ENCODE measurements at places on chromosomes 6 and 20. TPM values are rescaled to one million over a fixed set of nuclear protein-coding genes. Genes with fewer than 3 reads are reported as not detected.

The OR2J1 gene
- not detected for total RNA-seq

- no peak for DNase-seq
- no peaks in the 10 kb centered on the region for H3K36me3 ChIP-seq
- H3K27ac ChIP-seq = no peak overlapping the region
- H3K4me1 ChIP-seq = no peaks in the 10 kb centered on the region
- H3K4me3 ChIP-seq = no peak overlapping the region
Observed at GRCh38 chr6:167165858-167166471, 8.2 kb upstream of the GPR31 start.

The TGM2 gene
- 0.07 TPM for total RNA-seq

GRCh38 chr6:127279815-127280214 lies 13.2 kb downstream of the RNF146 start:
- H3K36me3 ChIP-seq = peaks cover 20% of the 10 kb centered on the region
- no peaks in the 10 kb centered on the region for H3K27me3 ChIP-seq
- H3K4me1 ChIP-seq = peaks cover 1% of the 10 kb centered on the region
- no peak overlapping the region for H3K27ac ChIP-seq
- no peak overlapping the region for H3K4me3 ChIP-seq

The INSM1 gene
- not detected for total RNA-seq

The NR2E1 gene
- total RNA-seq = not detected

The SNAI1 gene
- not detected for total RNA-seq

The DDR1 gene
- total RNA-seq = 5.6 TPM

DNA sequence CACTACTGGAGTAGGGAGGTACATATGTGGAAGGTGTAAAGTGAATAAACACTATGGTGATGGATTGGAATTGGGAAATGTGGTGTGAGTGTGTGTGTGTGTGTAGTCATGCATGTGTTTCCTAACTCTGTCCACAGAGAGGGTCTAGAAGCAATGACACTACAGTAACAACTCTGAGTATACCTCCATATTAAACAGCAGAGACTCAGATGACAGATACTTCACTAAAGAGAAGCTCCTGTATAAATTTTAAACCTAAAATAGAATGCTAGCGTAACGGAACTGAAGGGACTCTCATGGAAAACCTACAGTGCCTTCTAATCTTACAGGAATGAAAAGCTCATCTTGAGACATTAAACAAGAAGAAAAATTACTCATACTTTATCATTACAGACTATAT lies 150.5 kb downstream of the SLC16A10 start:
- no peak overlapping the region for H3K4me3 ChIP-seq
- H3K27me3 ChIP-seq = no peaks in the 10 kb centered on the region
- no peaks in the 10 kb centered on the region for H3K36me3 ChIP-seq
- no peak overlapping the region for H3K27ac ChIP-seq
- H3K4me1 ChIP-seq = no peaks in the 10 kb centered on the region

DNA sequence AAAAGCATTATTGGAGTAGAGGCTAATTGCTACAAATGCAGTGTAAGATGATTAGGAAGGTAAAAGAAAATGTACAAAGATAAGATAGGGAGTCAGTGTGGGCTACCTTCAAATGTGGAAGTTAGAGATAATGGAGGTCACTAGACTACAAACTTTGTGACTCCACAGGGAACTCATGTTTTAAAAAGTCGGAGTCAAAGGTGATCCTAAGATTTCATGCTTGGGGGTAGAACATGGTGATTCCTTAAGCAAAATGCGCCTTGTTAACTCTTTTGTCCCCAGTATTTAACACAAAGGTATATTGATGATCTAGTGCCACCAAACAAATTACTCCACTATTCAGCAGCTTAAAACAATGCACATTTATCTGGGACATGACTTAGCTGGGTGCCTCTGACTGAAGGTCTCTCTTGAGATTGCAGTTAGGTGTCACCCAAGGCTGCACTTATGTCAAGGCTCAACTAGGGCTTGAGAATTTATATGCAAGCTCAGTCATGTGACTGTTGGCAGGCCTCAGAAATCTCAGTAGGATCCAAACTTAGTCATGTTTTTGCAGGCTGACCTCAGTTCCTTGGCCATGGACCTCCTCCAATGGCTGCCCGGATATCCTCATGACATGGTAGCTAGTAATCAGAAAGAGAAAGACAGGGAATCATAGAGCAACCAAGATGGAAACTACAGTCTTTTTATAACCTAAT lies 11.4 kb upstream of the SNX9 start:
- no peak for DNase-seq

GRCh38 chr6:30041821-30042220 lies 19.2 kb upstream of the POLR1H start:
- peaks cover 2% of the 10 kb centered on the region for H3K36me3 ChIP-seq
- no peak for DNase-seq
- H3K27me3 ChIP-seq = no peaks in the 10 kb centered on the region
- no peak overlapping the region for H3K27ac ChIP-seq
- H3K4me3 ChIP-seq = no peak overlapping the region
- H3K4me1 ChIP-seq = peaks cover 3% of the 10 kb centered on the region

DNA sequence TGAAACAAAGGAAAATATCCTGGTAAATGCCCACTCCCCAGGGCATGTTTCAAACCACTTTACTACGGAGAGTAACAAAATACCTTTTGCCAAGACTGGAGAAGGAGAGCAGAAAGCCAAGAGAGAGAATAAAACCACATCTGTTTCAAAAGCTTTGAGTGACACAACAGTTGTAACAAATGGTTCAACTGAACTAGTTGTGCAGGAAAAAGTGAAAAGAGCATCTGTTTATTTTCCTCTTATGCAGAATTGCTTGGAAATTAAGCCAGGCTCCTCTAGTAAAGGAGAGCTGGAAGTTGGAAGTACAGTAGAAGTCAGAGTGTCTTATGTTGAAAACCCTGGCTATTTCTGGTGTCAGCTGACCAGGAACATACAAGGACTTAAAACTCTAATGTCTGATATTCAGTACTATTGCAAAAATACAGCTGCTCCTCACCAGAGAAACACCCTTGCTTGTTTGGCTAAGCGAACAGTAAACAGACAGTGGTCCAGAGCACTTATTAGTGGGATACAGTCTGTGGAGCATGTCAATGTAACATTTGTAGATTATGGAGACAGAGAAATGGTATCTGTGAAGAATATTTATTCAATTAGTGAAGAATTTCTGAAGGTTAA lies 2.6 kb downstream of the TDRD6 start:
- H3K36me3 ChIP-seq = no peaks in the 10 kb centered on the region
- H3K4me1 ChIP-seq = no peaks in the 10 kb centered on the region
- H3K4me3 ChIP-seq = no peak overlapping the region
- no peak overlapping the region for H3K27ac ChIP-seq
- no peak for DNase-seq

The TMEM217 gene
- 1.3 TPM for total RNA-seq

DNA sequence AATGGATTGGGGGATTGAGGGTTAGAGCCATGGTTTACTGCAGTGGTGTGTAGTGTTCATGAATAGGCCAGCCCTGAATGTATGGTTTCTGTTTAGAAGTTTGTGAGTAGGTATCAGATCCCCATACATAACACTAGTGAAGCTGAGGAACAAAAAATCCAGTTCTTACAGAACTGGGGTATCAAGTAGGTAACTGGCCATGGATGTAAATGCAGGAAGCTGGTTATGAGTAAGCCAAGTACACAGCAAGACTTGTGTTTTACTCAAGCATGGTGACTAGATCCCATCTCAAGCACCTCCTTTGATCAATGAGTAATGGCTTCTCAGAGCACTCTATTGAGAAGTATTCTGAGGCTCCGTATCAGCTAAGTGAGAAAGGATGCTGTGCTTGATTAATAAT lies 613.7 kb upstream of the FLRT3 start:
- DNase-seq = no peak
- no peaks in the 10 kb centered on the region for H3K4me1 ChIP-seq
- no peaks in the 10 kb centered on the region for H3K36me3 ChIP-seq
- no peak overlapping the region for H3K27ac ChIP-seq
- no peak overlapping the region for H3K4me3 ChIP-seq

The EPPIN gene
- not detected for total RNA-seq

DNA sequence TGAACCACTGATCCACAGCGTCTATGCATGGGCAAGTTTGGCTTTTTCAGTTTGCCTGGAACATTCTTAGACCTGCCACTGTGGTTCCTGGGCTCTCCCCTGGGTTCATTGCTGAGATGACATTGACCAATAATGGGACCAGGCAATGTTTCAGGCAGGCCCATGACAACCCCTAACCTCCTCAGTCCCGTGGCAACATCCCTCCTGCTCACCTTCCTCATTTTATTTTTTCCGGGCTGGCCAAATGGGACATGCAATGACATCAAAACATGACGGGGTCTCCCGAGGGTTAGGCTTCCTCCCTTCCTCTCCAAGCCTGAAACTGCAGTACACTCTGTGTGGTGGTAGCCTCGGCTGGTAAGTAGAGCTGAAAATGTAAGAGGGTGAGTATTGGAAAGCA lies 234.0 kb upstream of the RREB1 start:
- H3K27me3 ChIP-seq = peaks cover 6% of the 10 kb centered on the region
- no peaks in the 10 kb centered on the region for H3K4me1 ChIP-seq
- H3K4me3 ChIP-seq = no peak overlapping the region
- no peak overlapping the region for H3K27ac ChIP-seq
- DNase-seq = no peak
- H3K36me3 ChIP-seq = no peaks in the 10 kb centered on the region

DNA sequence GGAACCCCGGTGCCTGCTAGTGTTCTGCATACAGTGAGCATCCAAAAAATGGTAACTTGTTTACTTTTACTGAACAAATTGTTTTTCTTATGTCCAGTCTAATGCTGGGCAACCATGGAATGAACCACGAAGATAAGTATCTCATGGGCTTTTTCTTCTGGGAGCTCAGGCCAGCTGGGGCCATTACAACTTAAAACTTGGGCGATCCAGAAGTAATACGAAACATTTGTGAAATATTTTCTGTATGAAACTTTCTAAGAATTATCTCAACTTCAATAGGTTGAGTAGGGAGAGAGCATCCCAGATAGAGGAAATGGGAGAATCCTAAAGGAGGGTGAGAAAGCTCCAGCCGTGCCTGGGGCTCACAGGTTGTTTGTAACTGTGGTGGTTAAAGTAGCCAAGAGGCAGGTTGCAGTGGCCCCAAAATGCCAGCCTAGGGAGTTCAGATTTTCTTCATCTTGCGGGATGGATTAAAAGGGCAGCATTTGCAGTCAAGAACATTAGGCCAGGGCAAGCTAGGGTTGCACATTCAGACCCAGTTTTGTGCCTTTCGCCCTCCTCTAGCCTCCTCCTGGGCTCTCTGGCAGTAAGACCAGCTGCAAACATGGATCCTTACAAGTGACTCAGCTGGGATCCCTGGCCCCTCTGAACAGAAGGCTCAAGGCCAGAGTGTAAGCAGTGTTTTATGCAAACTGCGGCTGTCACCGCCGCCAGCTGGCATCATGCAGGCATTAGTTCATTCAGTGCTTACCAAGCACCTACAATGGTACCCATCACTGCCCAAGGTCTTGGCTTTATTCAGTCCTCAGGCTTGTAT lies 41.5 kb downstream of the ELMO2 start:
- H3K27me3 ChIP-seq = no peaks in the 10 kb centered on the region
- peak overlapping the region; percentile 90 for H3K27ac ChIP-seq
- DNase-seq = no peak
- H3K4me1 ChIP-seq = peaks cover 71% of the 10 kb centered on the region
- peak overlapping the region; percentile 89 for H3K4me3 ChIP-seq

DNA sequence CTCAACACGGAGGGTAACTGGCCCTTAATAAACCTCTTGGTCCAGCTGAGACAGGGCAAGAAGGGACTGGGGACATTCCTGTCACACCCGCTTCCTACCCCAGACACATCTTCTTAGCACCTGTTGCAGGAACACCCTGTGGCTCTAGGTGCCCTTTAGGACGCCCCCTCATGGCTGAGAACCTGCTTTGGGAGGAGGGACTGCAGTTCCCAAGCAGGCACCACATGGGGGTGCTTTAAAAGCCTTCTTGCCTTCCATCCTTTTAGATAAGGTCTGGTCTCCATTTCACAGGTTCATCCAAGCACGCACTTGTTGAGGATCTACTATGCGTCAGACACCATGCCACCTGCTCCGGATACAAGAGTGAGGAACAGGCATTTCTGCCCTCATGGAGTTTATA lies 26.6 kb downstream of the NSFL1C start:
- no peak overlapping the region for H3K27ac ChIP-seq
- H3K36me3 ChIP-seq = peaks cover 18% of the 10 kb centered on the region
- H3K4me1 ChIP-seq = peaks cover 40% of the 10 kb centered on the region
- no peak overlapping the region for H3K4me3 ChIP-seq
- DNase-seq = peak; percentile 36

- H3K4me3 ChIP-seq = no peak overlapping the region
- H3K27ac ChIP-seq = no peak overlapping the region
- peaks cover 4% of the 10 kb centered on the region for H3K27me3 ChIP-seq
- H3K4me1 ChIP-seq = no peaks in the 10 kb centered on the region
- no peaks in the 10 kb centered on the region for H3K36me3 ChIP-seq
- no peak for DNase-seq
Observed at GRCh38 chr20:48613926-48614325, 213.9 kb downstream of the PREX1 start.

- no peaks in the 10 kb centered on the region for H3K36me3 ChIP-seq
- H3K4me3 ChIP-seq = no peak overlapping the region
- H3K4me1 ChIP-seq = no peaks in the 10 kb centered on the region
- no peak for DNase-seq
Observed at GRCh38 chr6:117919775-117920729, 13.0 kb downstream of the SLC35F1 start.

The DUSP15 gene
- total RNA-seq = not detected

The RRAGD gene
- 8.8 TPM for total RNA-seq

Measured in activated CD4-positive, alpha-beta T cell treated with anti-CD3 and anti-CD28 coated beads, Interleukin-2, amount 10 ng/mL, durations not matched to agents 7 days and 5 days (primary cell).